ENCODE measurements at places on chromosomes 12 and 14.
A peak's percentile ranks its signal among the peaks of the same experiment; 100 is the strongest.

DNA sequence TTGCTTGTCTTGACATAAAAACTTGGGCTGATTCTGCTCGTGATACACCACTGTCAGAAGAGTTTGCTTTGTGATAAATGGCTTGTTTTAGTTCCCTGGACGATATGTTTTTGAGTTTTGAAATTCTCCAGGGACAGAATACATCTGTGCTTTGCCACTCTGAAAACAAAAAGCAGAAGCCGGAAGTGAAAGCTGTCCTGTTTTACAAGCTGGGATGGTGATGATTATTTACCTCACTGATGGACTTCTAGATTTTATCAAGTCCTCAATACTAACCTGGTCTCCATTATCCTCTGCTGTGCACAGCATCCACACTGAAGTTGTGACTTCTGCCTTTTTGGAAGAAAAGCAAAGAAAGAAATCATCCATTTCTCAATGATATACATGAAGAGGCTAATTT lies 251.6 kb downstream of the TRHDE start:
- no peak for DNase-seq

DNA sequence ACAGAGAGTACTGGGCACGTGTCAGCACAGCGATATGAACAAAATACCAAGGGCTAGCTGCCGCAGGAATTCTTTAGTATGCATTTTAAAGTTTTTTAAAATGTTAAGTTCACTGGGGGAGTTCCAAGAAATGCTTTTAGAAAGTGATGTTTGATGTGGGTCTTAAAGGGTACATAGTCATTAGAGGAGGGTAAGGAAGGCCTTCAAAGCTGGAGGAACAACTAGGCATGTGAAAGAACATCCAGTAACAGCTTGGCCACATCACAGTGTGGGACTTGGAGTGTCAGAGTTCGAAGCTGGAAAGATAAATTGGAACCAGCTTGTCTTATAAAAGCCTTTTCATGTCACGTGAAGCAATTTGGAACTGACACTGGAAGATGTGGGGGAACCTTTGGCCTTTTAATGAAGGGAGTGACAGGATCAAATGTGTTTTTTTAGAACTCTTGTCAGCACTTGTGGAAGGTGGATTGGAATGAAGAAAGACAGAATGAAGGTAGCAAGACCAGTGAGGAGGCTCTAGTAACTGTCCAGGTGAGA lies 57.7 kb downstream of the WDR20 start:
- no peak for DNase-seq

GRCh38 chr14:54845641-54846040 lies 57.0 kb downstream of the GCH1 start:
- DNase-seq, result no peak

GRCh38 chr12:129393357-129393937 lies 510.4 kb downstream of the TMEM132D start:
- DNase-seq, result no peak

GRCh38 chr14:77603654-77604255 lies 12.7 kb downstream of the SPTLC2 start:
- no peak for DNase-seq

- no peak for DNase-seq
These were observed 65.7 kb downstream of the POLR3B start for GRCh38 chr12:106423291-106423690.

DNA sequence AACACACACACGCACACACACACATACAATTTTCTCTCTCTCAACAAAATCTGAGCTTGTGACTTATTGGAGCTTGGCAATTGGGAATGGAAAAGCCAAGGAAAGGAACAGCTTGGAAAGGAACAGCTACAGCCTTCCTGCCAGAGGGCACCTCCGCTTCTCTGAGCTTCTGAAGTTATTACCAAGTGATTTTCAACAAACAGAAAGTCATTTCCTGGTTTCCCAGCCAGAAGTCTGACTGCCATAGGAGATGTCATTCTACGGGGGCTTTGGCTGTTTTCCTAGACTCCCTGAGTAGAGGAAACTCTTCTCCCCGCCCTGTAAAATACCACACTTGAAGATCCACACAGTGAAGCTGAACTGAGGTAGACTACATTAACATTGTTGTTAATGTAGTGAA lies 198.3 kb downstream of the CFAP54 start:
- DNase-seq, result no peak

GRCh38 chr12:101935890-101936746 lies 58.7 kb downstream of the DRAM1 start:
- peak; percentile 81 for DNase-seq

DNA sequence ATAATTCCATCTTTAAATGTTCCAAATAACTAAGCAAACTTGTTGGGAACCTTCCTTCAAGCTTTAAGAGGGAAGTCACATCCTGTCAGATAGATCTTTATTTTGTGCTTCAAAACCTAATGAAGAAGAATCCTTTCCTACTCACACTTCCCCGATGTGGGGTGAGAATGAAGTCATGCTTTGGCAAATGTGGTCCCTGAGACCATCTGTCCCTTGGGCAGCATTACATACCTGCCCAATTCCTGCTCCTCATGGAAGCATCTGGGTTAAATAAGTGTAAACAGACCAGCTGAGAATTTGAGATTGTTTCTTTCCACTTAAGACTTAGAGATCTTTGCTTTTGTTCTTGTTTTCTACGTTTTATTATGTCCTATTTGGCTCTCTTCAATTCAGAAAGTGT lies 606.0 kb upstream of the TMEM132C start:
- DNase-seq, result no peak

GRCh38 chr14:89093083-89093730 lies 268.8 kb downstream of the TTC8 start:
- no peak for DNase-seq

- DNase-seq, result no peak
These were observed 90.8 kb upstream of the DAAM1 start for GRCh38 chr14:59097681-59098080.

DNA sequence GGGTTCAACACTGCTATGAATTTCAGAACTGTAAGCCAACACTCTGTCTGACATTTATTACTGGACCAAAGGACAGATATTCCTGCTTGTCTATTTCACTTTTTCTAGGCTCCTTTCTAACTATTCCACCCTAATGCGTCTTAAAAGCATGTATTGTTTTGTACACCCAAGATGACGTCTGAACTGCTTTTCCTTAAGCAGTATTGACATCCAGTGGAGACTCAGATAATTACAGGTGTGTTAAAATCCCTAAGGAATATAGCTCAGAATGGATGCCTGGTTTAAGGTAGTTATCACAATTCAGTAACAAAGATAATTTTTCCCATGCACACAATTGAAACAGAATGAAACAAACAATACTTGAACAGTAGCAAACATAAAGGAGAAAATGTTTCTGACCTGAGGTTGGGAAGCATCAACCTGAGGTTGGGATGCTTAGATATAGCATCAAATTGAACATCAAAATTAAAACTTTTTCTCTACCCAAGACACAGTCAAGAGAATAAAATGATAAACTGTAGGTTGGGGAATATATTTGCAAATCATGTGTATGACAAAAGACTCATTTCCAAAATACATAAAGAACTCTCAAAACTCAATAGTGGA lies 93.7 kb upstream of the PTPRR start:
- DNase-seq, result no peak

DNA sequence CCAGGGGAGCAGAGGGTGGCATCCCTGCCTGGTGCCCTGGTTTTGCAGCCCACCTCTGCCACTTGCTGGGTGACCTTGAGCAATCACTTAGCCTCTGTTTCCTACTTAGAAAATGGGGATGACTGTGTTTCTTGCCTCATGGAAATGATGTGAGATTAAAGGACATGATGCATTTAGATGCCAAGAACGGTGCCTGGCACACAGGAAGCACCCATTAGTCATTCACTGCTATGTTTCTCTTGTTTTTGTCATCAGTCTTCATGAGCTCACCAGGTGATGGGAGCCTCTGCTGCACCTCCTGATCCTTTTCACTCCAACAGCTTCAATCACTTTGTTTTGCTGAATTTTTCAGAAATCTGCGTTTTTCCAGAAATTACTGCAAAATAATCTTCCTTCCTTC lies 23.6 kb upstream of the ATF1 start:
- peak; percentile 36 for DNase-seq

DNA sequence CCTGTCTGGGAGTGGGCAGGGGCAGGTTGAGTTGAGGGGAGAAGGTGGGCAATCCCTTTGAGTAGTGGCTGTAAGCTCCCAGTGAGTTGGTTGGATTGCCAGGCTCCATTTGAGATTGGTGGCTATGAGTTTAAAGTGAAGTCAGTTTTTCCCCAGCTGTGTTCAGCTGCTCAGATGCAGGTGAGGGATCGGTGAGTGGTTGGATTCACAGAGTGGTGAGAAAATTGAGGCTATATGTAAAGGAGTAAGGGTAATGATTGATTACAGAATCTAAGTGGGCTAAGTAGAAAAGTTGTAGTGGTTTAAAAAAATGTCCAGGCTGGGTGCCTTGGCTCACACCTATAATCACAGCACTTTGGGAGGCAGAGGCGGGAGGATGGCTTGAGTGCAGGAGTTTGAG lies 68.6 kb downstream of the GLRX5 start:
- DNase-seq, result no peak

DNA sequence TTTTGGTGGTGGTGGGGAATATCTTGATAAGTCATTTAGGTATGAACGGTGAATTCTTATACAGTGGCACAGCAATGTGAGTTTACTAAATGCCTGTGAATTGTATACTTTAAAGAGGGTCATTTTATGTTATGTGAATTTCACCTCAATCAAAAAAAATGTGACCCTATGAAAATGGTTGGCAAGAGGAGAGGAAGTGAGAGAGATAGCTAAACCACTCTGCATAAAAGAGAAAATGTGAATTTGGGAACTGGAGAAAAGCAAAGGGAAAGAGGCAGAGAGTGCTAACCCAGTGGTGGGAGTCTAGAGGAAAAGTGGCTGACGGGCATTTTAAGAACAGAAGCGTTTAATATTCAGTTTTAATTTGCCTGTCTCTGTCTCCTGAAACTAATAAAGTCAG lies 93.8 kb downstream of the SLC38A6 start:
- DNase-seq, result no peak

DNA sequence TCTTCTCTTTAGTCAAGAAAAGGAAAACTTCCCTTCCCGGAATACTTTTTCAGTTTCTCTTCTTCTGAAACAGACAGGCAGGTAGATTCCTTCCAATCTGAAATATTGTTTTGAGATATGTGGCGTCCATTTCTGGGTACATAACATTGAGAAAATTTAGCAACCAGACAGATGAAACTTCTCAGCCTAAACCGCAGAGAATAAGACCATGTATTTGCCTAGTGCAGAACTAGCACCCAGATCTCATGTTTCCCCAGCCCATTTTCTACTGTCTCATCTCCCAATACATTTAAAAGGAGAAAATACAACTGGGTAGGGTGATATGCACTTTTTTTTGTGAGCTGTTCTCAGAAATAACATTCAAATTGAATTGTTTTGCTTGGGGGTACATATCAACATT lies 6.4 kb downstream of the AVPR1A start:
- DNase-seq, result no peak

DNA sequence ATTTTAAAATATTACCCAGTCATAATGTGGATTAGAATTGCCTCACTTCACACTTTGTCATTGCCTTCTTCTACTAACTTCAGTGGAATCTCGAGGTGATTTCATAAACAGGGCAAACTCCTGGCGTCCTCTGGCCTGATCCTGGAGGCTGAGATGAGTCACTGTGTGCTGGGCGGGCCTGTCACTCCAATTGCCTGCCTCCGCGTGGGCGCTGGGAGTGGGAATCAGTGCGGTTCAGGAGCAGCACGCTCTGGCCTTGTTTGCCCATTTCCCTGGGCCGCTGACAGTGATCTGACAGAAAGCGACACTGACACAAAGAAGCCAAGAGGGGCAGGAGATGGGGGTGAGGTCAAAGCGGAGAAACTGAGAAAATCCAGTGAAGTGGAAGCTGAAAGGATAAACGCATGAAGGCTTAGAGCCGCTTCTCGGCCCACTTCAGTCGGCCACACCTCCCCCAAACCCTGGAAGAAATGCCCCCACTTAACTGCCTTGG lies 29.7 kb downstream of the LGR5 start:
- no peak for DNase-seq

- DNase-seq, result no peak
These were observed 108.8 kb downstream of the RBM19 start for GRCh38 chr12:113857371-113857770.

GRCh38 chr14:33404054-33404453 lies 465.4 kb downstream of the NPAS3 start:
- DNase-seq, result no peak

GRCh38 chr14:59249029-59249428 lies 60.6 kb downstream of the DAAM1 start:
- no peak for DNase-seq

- no peak for DNase-seq
These were observed 459.5 kb downstream of the RMST start for GRCh38 chr12:97921979-97922722.

GRCh38 chr12:9756706-9757105 lies 4.0 kb downstream of the CD69 start:
- DNase-seq, result no peak

GRCh38 chr12:114311974-114312373 lies 94.0 kb downstream of the TBX5 start:
- no peak for DNase-seq

DNA sequence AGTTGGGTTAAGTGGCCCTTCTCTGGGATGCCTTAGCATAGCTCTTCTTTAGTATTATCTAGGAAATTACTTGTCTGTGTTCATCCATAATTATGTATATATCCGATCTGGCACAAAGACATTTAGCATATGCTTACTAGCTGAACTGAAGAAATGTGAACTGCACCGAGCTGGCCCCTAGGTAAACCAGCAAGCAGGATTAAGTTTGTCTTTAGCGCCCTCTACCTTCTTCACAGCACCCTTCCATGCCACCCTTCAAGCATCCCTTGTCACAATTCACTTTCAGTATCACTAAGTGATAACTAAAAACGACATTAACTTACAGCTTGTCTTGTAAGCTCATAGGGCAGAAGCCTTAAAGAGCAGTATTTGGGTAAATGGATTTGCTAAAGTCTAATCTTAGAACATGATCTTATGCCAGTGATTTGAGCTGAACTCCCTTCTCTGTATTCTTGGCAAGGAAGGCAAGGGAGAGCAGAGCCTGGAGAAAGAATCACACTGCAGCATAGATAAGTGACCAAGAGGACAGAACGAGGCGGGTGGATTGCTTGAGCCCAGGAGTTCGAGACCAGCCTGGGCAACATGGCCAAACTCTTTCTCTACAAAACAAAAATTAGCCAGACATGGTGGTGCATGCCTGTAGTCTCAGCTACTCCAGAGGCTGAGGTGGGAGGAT lies 2.6 kb upstream of the HAL start:
- DNase-seq, result peak; percentile 88

DNA sequence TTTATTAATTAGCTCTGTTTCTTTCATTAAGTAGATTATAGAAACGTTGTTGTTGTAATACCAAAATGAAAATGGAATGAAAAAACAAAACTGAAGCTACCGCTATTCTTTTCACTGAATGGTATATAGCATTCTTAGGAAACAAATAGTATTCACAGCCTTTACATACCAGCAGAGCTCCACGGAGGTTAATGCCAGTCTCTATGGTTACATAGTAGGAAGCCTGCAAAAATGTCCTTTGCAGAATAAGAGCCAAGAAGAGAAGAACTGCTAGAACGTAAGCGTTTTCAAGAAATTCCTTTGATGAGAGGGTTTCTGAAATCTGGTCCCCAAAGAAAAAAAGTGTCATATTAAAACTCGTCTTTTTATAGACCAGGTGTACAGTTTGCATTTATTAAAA lies 30.6 kb downstream of the ABCC9 start:
- DNase-seq, result no peak

- DNase-seq, result peak; percentile 12
These were observed 26.8 kb upstream of the PEX5 start for GRCh38 chr12:7162691-7163114.

- DNase-seq, result no peak
These were observed 2.2 kb upstream of the CLMN start for GRCh38 chr14:95321693-95322455.

GRCh38 chr12:111150360-111150759 lies 218.5 kb downstream of the PHETA1 start:
- no peak for DNase-seq

- DNase-seq, result peak; percentile 43
These were observed 42.9 kb downstream of the DAD1 start for GRCh38 chr14:22545842-22546721.
